Activated naive CD4-positive, alpha-beta T cell treated with anti-CD3 and anti-CD28 coated beads for 36 hours (primary cell): ENCODE measurements at places on chromosomes 7 and 10. TPM values are rescaled to one million over a fixed set of nuclear protein-coding genes. Genes with fewer than 3 reads are reported as not detected.

PPP1R3C gene
- total RNA-seq, result 0.07 TPM

AEBP1 gene
- 10.8 TPM for total RNA-seq

LRRC17 gene
- total RNA-seq, result not detected

HMX2 gene
- total RNA-seq, result 0.62 TPM

RPEL1 gene
- 0.17 TPM for total RNA-seq

SUGCT gene
- 0.81 TPM for total RNA-seq

CFTR gene
- not detected for total RNA-seq

ASAH2 gene
- total RNA-seq, result 4.1 TPM

LRRN3 gene
- 5.4 TPM for total RNA-seq

HOGA1 gene
- not detected for total RNA-seq

SFMBT2 gene
- total RNA-seq, result 20.0 TPM

KNDC1 gene
- total RNA-seq, result not detected

TMEM229A gene
- total RNA-seq, result not detected

ARHGAP19 gene
- total RNA-seq, result 91.9 TPM

TAS2R16 gene
- total RNA-seq, result not detected

ZCWPW1 gene
- total RNA-seq, result 5.2 TPM

MRPS24 gene
- total RNA-seq, result 153 TPM
